ENCODE measurements at places on chromosomes 13 and 19.

DNA sequence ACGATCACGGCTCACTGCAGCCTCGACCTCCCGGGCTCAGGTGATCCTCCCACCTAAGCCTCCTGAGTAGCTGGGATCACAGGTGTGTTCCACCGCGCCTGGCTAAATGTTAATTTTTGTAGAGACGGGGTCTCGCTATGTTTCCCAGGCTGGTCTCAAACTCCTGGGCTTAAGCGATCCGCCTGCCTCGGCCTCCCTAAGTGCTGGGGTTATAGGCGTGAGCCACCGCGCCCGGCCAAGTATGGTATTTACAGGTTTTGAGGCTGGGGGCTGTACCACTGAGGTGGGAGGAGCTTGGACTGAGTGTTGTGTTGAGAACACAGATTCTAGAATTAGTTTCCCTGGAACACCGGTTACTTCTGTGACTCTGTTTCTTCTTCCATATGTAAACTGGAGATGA is 452 bp upstream of the PPM1N start:
- DNase-seq, result no peak

GRCh38 chr19:47275791-47276461 is 1.2 kb downstream of the INAFM1 start:
- no peak for DNase-seq

- no peak for DNase-seq
Observed at GRCh38 chr19:46660008-46660517, 919 bp downstream of the DACT3 start.

DNA sequence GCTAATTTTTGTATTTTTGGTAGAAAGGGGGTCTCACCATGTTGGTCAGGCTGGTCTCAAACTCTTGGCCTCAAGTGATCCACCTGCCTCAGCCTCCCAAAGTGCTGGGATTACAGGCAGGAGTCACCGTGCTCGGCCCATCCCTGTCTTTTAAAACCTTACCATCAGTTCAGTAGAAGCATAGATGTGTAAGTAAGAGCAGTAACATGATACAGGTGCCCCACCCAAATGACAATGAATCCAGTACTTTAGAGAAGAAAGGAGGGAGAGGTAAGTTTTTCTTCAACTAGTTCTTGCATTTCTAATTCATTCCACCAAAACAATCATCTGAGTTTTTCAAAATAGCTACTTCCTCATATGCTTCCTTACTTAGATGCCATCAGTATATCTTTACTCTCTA is 21.9 kb downstream of the SPRY2 start:
- no peak for DNase-seq

GRCh38 chr13:112849500-112849899 is 119.5 kb upstream of the MCF2L start:
- no peak for DNase-seq

GRCh38 chr19:4971424-4971793 is 2.5 kb downstream of the KDM4B start:
- peak; percentile 49 for DNase-seq

DNA sequence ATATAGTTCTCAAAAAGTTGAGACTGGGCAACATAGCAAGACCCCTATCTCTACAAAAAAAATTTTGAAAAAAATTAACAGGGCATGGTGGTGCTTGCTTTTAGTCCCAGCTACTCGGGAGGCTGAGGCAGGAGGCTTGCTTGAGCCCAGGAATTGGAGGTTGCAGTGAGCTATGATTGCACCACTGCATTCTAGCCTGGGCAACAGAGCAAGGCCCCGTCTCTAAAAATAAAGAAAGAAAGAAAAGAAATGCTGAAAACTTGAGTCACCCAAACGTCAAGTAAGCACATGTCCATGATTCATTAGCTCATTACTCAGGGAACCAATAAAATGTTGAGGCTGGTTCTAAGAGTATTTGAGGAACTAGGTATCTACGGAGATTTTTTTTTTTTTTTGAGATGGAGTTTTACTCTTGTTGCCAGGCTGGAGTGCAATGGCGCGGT is 33.9 kb upstream of the SEMA6B start:
- DNase-seq, result no peak

GRCh38 chr13:40120288-40120687 is 464.8 kb downstream of the COG6 start:
- no peak for DNase-seq
